ENCODE measurements at places on chromosomes 4 and X.

DNA sequence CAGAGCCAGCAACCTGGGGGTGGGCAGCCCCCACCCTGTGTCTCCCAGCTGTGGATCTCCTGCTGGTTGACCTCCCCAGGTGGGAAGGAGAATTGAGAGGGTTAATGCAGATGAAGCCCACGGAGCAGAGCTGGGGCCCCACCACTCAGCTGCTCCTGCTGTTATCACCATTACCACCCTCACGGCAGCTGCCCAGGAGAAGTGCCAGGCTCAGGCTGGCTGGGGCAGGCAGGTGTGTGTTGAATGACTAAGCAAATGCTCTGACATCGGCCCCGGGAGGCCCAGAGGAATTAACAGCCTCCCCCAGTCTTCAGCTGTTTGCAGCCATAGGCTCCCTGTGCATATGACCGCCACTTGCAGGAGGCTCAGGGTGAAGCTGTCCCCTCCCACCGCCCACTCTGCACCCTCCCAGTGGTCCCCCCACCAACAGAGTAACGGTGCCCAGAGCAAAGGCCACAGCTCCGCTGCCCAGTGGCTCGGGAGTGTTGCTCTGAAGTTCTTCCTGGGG, 133.8 kb downstream of the CPZ start:
- DNase-seq: no peak

DNA sequence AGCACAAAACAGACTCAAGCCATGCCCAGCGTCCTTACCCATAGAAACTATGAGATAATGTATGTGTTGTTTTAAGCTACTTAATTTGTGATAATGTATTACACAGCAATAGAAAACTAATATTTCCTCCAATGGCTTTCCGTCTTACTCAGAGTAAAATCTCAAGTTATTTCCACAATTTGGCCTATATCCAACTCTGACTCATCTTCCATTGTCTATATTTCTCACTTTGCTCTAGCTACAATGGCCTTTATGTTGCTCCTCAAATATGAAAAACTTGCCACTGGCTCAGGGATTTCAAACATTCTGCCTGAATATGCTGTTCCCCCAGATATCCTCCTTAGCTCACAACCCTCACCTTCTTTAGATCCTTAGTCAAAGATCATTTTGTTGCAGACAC, 31.6 kb downstream of the IQCM start:
- DNase-seq: no peak

GRCh38 chr4:139963708-139964107, 190.3 kb downstream of the MAML3 start:
- DNase-seq: no peak

- DNase-seq: no peak
Observed at GRCh38 chrX:93985344-93986307, 311.6 kb downstream of the FAM133A start.

- DNase-seq: no peak
Observed at GRCh38 chr4:818106-818921, 7.6 kb downstream of the CPLX1 start.

DNA sequence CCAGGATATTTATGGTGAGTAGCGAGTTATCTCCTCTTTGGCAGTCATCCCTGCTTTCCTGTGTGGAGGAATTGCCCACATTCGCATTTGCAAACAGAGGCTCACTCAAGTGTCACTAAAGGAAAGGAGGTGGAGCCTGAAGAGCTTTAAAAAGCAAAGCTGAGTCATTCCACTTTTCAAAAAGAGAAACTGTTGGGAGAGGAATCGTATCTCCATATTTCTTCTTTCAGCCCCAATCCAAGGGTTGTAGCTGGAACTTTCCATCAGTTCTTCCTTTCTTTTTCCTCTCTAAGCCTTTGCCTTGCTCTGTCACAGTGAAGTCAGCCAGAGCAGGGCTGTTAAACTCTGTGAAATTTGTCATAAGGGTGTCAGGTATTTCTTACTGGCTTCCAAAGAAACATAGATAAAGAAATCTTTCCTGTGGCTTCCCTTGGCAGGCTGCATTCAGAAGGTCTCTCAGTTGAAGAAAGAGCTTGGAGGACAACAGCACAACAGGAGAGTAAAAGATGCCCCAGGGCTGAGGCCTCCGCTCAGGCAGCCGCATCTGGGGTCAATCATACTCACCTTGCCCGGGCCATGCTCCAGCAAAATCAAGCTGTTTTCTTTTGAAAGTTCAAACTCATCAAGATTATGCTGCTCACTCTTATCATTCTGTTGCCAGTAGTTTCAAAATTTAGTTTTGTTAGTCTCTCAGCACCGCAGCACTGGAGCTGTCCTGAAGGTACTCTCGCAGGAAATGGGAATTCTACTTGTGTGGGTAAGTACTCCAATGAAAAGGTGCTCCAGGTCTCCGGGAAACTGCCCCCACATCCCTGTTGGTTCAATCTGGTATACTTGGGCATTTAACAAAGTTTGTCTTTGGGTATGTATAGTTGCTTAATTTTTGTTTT, at the start of gene EGF:
TSS of gene EGF (plus strand) at position 178 of the 890 bp plus-strand sequence. CDS start at position 631, 453 bp downstream.
- no peak for DNase-seq

- no peak for DNase-seq
Observed at GRCh38 chr4:163620738-163621137, 126.2 kb downstream of the TMA16 start.

GRCh38 chr4:182056866-182057265, 186.3 kb upstream of the TENM3 start:
- DNase-seq: no peak

DNA sequence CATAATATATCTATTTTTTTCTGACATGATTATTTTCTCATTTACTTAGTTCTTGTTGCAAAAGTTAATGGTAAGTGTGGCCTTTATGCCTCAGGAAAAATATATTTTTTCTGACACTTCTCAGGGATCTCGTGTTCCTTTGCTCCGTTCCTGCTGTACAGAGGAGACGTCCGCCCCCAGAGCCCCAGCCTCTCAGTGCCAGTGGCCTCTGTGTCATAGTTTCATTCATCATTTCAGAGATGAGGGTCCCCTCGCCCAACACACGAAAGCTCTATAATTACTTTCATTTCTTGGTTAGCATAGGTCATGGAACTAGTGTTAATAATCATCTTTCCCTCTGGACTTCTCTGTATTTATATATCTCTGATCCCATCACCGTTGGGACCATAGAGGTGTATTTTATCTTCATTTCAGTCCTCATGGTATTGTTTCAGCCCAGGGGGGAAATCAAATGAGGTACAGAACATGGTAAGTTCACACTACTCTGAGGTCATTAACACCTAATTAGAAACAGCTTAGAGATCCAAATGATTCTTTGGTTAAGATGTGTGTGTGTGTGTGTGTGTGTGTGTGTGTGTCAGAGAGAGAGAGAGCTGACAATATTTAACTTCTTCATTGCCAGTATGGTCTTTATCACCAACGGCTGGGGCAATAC, 631.1 kb upstream of the TENM3 start:
- DNase-seq: no peak

DNA sequence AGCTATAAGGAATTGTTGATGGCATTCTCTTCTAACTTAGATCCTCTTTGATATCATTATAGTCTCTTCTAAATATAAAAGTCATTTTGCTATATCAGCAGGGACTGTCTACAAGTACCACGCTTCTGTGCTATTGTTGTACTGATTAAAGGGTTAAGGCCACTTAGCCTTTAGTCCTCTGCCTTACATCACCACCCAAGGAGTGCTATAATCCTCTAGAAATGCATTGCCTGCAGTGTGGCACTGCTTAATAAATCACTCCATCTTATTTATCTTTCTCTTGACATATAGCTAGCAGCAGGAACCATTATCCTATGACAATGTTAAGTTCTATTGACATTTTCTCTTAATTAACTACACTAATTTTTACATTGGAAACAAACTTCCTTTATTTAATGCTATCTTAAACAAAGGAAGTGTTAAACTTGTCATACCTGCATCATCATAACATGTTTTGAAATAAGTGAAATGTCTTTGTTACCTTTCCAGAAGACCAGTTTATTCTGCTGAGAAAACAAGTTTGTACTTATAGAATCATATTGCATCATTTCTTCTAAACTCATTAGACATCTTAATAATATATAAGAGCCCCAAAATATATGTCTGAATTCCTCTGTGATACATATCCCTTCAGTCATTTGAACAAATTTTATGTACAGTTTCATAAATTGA, 360.9 kb upstream of the ATOH1 start:
- no peak for DNase-seq

- DNase-seq: no peak
Observed at GRCh38 chr4:74950200-74950599, 17.3 kb downstream of the PARM1 start.

DNA sequence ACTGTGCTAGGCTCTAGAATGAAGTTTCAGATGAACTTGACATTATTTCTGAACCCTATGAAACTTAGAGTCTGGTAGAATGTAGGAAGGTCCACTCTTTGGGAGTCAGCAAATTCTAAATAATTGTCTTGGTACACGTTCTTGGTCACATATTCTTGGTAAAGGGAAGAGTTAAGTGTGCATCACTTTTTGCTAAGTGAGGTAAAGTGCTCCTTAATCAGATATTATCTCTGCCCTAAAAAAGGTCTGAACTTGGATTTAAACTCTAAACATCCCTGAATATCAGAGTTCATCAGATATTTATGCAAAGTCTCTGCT, 7.2 kb downstream of the OCIAD2 start:
- DNase-seq: no peak

- no peak for DNase-seq
Observed at GRCh38 chrX:135984791-135985156, 461 bp upstream of the SLC9A6 start.

- DNase-seq: no peak
Observed at GRCh38 chrX:45778616-45779015, 577.9 kb upstream of the DIPK2B start.

GRCh38 chrX:21438792-21439191, 64.6 kb downstream of the CNKSR2 start:
- DNase-seq: no peak

GRCh38 chr4:163440040-163440439, 33.5 kb downstream of the TKTL2 start:
- no peak for DNase-seq

- DNase-seq: peak; percentile 50
Observed at GRCh38 chr4:108018040-108018883, 28.6 kb downstream of the HADH start.

- no peak for DNase-seq
Observed at GRCh38 chr4:152166567-152166966, 369.3 kb downstream of the FBXW7 start.

- no peak for DNase-seq
Observed at GRCh38 chr4:57430726-57431125, 320.5 kb upstream of the IGFBP7 start.

GRCh38 chr4:107838861-107839565, 14.3 kb downstream of the SGMS2 start:
- DNase-seq: no peak

DNA sequence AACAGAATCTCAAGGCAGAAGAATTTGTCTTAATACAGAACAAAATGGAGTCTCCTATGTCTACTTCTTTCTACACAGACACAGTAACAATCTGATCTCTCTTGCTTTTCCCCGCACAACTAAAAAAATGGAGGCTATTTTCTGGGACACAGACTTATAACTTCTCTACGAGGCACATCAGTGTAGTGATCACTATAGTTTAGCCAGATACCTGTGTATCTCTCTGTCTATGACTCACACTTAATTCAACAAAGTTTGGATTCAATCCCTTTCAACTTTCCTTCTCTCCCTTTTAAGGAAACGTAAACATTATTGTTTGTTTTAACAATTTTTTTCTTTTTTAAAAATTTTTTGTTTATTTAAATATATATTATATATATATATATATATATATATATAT, 29.4 kb downstream of the APELA start:
- no peak for DNase-seq

DNA sequence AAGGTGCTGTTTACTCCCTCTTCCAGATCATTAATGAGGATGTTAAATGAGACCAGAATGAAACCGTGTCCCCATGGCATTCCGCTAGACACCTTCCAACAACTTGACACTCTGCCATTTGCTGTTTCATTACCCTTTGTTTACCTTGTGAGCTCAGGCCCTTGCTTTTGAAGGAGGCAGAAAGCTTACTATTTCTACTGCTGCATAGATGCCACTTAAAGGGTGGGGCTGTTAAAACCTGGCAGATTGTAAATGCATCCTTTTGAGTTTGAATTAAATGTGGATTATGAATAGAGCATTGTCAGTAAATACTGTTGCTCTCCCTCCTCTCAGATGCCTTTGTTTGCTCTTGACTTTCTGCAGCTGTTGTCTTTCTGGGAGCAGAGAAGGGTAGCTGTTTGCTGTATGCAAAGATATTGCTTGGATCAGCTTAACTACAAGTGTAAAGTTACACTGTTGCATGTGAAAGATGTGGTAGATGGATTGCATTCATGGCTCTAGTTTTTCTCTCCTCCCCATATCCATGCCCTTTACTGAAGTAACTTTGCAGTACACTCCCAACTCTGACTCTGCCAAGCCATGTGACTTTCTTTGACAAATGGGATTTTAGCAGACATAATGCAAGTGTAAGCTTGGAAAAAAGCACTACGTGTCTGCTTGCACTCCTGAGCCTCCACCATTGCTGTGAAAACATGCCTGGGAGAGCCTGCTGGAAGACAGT, 75.0 kb upstream of the DHX15 start:
- no peak for DNase-seq

DNA sequence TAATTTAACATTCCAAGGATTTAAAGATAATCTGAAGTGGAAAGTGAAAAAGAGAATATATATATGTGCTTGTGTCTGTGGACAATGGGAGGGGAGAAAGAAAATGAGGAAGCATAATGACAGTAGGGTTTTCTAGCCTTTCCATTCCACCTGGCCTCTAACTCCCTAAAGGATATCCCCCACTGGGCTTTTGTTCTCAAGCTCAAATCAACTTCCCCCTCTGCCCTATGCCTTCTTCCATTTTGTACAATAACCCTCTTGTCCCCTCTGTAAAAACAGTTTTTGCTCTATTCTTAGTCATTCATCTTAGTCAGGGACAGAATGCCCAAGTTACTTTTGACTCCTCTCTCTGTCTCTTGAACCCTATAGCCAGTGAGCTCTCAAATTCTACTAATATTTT, 23.6 kb downstream of the ANTXR2 start:
- DNase-seq: no peak

- no peak for DNase-seq
Observed at GRCh38 chr4:1023895-1024740, 12.7 kb downstream of the FGFRL1 start.

DNA sequence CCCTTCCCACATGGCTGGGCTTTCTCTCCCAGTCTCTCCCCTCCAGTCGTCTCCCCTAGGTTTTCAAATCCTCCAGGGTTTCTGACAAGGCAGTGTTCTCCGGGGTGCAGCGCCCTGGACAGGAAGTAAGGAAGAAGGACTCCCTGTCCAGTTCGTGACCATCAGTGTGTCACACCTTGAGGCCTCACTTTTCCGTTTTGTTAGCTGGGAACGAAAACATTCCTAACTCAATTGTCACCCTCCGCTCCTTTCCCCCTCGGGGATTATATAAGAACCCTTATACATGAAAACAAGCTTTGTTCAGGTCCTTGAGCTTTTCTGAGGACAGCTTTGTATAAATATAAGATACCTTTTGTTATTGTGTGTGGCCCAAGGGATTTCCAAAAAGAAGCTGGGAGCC, 92.1 kb downstream of the KDR start:
- no peak for DNase-seq

DNA sequence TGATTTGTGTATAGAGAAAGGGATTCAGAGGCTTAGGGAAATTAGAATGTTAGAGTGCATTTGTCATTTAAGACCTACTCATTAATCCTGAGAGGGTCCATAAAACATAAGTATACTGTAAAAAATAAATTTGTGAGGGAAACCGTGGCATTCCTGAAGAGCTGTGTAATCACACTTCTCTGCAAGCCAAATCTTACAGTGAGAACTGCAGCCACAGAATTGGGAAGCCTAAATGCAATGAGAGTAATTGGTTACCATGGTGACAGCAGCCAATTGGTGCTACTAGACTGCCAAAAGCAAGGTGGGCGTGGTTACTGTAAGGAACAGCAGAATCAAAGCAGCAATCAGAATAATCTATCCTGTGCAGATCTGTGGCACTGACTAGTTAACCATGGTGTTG, 345.2 kb upstream of the GRID2 start:
- no peak for DNase-seq

Data from effector memory CD4-positive, alpha-beta T cell (primary cell).